ENCODE measurements at places on chromosomes 4 and X. TPM values are rescaled to one million over a fixed set of nuclear protein-coding genes. Genes with fewer than 3 reads are reported as not detected.

The FGFBP1 gene
- 2.6 TPM for total RNA-seq

The PFKFB1 gene
- 0.10 TPM for total RNA-seq

The PRKX gene
- 28.0 TPM for total RNA-seq

The PLS3 gene
- 174 TPM for total RNA-seq

The SPRY1 gene
- total RNA-seq: 4.8 TPM

The BCAP31 gene
- 372 TPM for total RNA-seq

The SMIM10 gene
- 0.11 TPM for total RNA-seq

The TEC gene
- 1.9 TPM for total RNA-seq

The MID2 gene
- 8.2 TPM for total RNA-seq

The ASB12 gene
- total RNA-seq: not detected

The RAB9B gene
- total RNA-seq: 0.05 TPM

The CCDC120 gene
- total RNA-seq: 3.6 TPM

The GLRA2 gene
- total RNA-seq: not detected

The ADAM29 gene
- total RNA-seq: not detected

The CT45A5 gene
- total RNA-seq: 0.08 TPM

The KCND1 gene
- total RNA-seq: 1.1 TPM

The H2BW2 gene
- total RNA-seq: not detected

The COX18 gene
- 6.1 TPM for total RNA-seq

The PAGE2 gene
- total RNA-seq: not detected

The NAA11 gene
- not detected for total RNA-seq

The DRP2 gene
- 0.18 TPM for total RNA-seq

The MSX1 gene
- total RNA-seq: 10.1 TPM

The PAGE2B gene
- total RNA-seq: not detected

The HGFAC gene
- total RNA-seq: 0.14 TPM

The ZCCHC18 gene
- 0.09 TPM for total RNA-seq

The SMPX gene
- 0.08 TPM for total RNA-seq

The MAGEB2 gene
- total RNA-seq: not detected

The FAM184B gene
- total RNA-seq: 0.01 TPM

The SHISA3 gene
- not detected for total RNA-seq

The TRMT10A gene
- 3.4 TPM for total RNA-seq

The CLDN34 gene
- total RNA-seq: not detected

The ZFP42 gene
- total RNA-seq: not detected

The ZFP92 gene
- 0.56 TPM for total RNA-seq

Data from A549 treated with AZD2906 at 1 μM for 4 hours (cell line).